Right atrium auricular region (tissue), 2 donors: ENCODE measurements at places on chromosomes 2 and 18. TPM values are rescaled to one million over a fixed set of nuclear protein-coding genes. Genes with fewer than 3 reads are reported as not detected.
A peak's percentile ranks its signal among the peaks of the same experiment; 100 is the strongest.

Gene CRYBA2
- total RNA-seq = not detected

DNA sequence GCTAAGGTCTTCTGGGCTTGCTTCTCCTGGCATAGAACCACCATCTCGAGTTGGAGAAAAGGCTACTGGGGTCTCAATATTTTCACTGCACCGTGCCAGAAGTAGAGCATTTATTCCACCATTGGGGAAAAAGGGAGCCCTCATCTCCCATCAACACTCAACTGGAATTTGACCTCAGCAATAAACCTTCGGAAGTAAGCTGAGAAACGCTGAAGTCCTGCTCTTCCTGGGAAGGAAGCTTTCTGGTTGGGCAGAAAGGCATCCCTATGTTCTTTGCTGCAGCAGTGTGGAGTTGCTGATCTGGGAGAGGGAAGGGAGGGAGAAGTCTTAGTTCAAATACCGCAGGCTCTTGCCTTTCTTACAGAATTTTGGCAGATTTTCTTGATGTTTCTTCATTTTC is 368.8 kb downstream of the NUP35 start:
- DNase-seq = no peak

DNA sequence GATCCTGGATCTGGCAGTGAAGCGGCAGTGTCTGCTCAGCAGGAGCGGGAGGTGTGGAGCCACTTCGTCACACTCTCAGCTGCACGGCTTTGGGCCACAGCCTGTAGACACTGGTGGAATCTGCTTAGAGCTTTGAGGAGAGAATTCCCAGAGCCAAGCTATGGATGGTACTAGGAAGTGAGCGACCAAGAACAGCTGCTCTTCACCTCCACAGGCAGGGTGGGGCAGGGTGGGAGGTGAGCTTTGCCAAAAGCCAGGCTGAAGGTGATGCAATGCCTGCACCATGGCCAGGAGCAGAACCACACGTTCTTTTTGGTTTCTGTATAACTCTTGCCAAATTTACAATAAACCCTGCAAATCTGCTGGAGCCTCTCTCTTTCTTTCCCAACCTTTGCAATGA is 226.1 kb downstream of the ANKRD30B start:
- DNase-seq = peak; percentile 26

DNA sequence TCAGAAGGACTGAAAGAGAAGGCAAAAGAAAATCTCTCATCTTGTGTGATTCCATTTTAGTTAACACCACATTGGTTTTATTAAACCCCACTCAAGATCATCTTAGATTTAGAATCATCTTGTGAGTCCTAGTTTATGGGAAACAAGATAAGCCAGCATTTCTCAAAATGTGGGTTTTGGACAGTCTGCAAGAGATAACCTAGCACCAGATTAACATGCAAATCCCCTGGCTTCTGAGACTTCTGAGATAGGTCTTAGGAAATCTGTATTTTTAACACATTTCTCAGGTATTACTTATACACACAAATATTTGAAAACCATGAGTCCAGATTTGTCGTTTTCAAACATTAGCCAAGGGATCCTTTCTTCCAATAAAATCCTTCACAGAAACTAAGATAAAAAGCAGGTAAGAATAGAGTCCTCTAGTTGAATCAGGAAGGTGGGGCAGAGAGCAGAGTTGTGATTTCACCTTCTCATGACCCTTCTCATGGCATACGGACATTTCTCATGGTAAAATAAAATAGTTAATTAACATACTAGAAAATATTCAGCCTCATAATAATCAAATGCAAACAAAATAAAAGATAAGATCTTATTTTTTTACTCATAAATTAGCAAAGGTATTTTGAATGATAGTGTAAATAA is 287.2 kb upstream of the FN1 start:
- DNase-seq = no peak

Gene UGT1A10
- total RNA-seq = not detected

- DNase-seq = no peak
Observed at GRCh38 chr2:8249141-8249540, 432.7 kb upstream of the ID2 start.

- DNase-seq = no peak
Observed at GRCh38 chr2:120590841-120591240, 144.8 kb upstream of the GLI2 start.

GRCh38 chr18:50203801-50204604 is 9.1 kb upstream of the MYO5B start:
- no peak for DNase-seq

Gene IL36G
- not detected for total RNA-seq

- DNase-seq = no peak
Observed at GRCh38 chr2:197028633-197029032, 102.1 kb upstream of the PGAP1 start.

GRCh38 chr2:233668605-233669260 is 3.0 kb upstream of the UGT1A9 start:
- DNase-seq = no peak

GRCh38 chr2:12096051-12096787 is 349.8 kb downstream of the LPIN1 start:
- DNase-seq = no peak

- DNase-seq = no peak
Observed at GRCh38 chr18:44871771-44872170, 191.1 kb downstream of the SETBP1 start.

GRCh38 chr18:48983793-48984437 is 33.1 kb upstream of the SMAD7 start:
- no peak for DNase-seq

Gene ALS2
- 31.0 TPM for total RNA-seq

Gene TBC1D8
- total RNA-seq = 42.3 TPM

Gene ORMDL1
- total RNA-seq = 33.3 TPM

Gene PRKAG3
- total RNA-seq = not detected

DNA sequence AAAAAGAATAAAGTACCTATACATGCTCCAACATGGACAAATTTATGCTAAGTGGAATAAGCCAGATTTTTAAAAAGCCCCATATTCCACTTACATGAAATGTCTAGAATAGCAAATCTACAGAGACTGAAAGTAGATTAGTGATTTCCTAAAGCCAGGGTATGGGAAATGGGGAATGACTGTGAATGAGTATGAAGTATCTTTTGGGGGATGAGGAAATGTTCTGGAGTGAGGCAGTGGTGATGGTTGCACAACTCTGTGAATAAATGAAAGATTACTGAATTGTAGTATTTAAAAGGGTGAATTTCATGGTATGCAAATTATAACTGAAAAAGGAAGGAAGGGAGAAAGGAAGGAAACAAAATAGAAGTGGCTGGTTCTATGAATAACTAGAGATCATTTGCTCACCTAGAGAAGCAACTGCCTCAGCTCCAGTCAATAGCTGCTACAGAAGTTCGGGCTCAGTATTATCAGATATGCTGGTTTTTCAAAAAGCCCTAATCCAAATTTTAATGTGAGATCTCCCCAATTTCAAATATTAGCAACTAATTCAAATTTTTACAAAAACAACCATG is 39.3 kb downstream of the MAP3K2 start:
- no peak for DNase-seq

Gene TEKT4
- total RNA-seq = not detected

DNA sequence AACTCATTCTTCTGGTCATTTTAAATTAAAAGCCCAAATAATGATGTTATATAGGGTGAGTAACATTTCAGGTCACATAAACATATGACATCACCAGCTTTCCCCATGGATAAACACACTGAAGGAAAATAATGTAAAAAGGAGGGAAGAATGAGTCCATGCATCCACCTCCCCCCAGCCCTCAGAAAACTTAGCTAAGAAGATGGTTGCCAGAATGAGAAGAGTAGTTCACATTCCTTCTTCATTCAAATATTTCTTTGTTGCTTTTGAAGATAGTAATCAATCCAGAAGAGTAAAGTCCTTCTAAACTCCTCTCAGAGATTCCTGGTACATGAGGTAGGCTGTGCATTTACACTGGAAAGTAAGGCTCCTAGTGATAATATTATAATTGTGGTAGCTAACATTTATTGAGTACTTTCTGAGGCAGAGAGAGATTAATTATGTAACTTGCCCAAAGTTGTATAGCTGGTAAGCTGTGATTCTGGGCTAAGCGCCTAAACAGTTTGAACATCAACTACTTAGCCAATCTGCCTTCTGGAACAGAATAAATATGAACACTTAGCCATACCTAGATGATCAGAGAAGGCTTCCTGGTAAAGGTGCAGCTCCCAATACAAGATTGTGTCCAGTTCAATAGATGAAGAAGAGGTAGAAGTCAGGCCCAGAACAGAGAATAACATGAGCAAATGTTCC is 256.7 kb upstream of the FN1 start:
- no peak for DNase-seq

Gene CHRNG
- total RNA-seq = not detected

Gene GALNT3
- 0.11 TPM for total RNA-seq

- no peak for DNase-seq
Observed at GRCh38 chr2:135685361-135685760, 56.3 kb upstream of the UBXN4 start.

Gene MC4R
- not detected for total RNA-seq

GRCh38 chr2:224584785-224585210 is 365 bp downstream of the CUL3 start:
- no peak for DNase-seq

Gene MRPL53
- total RNA-seq = 19.8 TPM

DNA sequence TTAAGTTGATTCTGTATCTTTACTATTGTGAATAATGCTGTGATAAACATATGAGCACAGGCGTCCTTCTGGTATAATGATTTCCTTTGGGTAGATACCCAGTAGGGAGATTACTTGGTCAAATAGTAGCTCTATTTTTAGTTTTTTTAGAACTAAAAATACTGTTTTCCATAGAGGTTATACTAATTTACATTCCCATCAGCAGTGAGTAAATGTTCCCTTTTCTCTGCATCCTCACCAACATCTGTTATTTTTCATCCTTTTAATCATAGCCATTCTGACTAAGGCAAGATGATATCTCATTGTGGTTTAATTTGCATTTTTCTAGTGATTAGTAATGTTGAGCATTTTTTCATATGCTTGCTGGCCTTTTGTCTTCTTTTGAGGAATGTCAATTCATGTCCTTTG is 35.1 kb downstream of the PMS1 start:
- DNase-seq = no peak

- no peak for DNase-seq
Observed at GRCh38 chr2:85840091-85840490, 48.7 kb downstream of the ST3GAL5 start.

DNA sequence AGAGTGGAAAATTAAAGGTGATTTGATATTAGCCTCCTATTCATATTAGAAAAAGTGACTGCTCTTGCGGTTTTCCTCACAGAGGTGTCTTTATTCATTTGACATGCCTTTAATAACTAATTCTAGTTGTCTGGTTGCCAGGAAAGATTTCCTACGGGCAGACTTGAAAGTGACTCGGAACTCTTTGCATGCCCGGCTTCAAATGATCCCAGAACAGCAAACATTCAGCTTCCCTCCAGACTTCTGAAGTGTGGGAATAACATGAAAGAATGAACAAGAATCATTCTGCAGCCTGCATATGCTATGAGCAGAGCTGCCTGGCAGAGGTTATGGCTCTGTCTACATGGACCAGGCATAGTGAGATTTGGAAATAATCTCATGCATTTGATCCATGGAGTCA is 89.6 kb upstream of the PKDCC start:
- DNase-seq = no peak

DNA sequence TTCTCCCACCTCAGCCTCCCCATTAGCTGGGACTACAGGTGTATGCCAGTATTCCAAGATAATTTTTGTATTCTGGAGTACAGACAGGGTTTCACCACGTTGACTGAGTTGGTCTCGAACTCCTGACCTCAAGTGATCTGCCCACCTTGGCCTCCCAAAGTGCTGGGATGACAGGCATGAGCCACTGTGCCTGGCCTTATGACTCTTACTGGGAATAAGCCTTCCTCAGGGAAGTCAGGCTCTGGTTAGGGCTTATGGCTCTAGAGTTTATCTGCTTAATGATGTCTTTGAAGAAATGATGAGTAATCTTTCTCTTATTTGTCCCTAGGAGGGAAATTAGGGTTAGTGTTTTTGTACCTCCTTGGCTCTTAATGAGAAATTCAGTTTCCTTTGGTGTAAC is 187.7 kb downstream of the FAM210A start:
- peak; percentile 59 for DNase-seq

DNA sequence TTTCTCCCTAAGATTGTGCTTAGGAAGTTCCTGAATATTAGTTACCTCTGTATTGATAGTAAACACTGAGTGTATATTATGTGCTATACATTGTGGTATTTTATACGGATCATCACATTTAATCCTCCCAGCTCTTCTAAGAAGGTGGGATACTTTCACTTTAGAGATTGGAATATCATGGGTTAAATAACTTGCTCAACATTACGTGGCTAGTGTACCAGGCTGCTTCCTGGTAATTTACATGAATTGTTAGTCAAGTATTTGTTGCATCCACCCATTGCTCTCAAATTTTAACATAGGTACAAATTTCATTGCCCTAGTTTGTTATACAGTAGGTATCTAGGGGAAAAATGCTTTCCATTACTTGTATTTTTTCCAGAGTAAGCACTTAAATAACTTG is 21.4 kb downstream of the FAM98A start:
- no peak for DNase-seq

Gene RAX
- not detected for total RNA-seq

Gene SLC40A1
- 57.7 TPM for total RNA-seq

GRCh38 chr2:11389551-11390398 is 45.3 kb upstream of the ROCK2 start:
- no peak for DNase-seq

Gene RIT2
- not detected for total RNA-seq

GRCh38 chr2:230941202-230942180 is 16.4 kb upstream of the GPR55 start:
- DNase-seq = peak; percentile 52

DNA sequence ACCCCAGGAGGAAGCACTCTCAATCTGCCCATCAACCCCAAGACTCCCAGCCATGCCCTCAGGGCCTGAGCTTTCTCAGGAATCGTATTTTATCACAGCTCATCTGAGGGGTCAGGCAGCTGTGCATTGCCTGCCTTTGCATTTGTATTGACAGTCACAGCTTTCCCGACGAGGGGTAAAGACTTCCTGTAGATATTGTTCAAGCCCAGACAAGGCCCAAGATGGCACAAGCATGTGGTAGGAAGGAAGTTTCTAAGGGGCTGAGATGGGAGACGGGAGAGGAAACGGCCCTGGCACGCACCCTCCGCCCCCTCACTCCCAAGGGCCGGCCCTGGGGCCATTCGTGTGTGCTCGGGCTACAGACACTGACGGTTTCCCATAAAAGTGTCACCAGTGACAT is 34.2 kb upstream of the PRLH start:
- DNase-seq = no peak

GRCh38 chr2:38466876-38467767 is 90.0 kb upstream of the ATL2 start:
- no peak for DNase-seq

DNA sequence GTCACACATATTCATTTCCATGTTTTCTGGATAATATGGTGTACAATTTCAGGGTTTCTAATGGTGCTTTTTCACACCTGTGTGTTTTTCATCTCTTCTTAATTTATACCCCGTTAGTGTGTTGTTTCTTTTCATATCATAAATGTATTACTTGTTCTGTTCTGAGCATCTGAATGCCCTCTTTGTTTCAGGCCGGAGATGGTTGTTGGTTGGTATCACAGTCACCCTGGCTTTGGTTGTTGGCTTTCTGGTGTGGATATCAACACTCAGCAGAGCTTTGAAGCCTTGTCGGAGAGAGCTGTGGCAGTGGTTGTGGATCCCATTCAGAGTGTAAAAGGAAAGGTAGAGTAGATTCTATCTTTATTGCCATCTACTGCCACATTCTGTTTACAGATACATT is 45.1 kb upstream of the TBR1 start:
- DNase-seq = no peak

GRCh38 chr18:26863122-26863879 is 2.2 kb downstream of the AQP4 start:
- DNase-seq = peak; percentile 63
